ENCODE measurements at places on chromosomes 1 and 21. TPM values are rescaled to one million over a fixed set of nuclear protein-coding genes. Genes with fewer than 3 reads are reported as not detected.

The IL20 gene
- total RNA-seq = not detected

The KRTAP19-1 gene
- total RNA-seq = not detected

The PGLYRP4 gene
- total RNA-seq = not detected

The C1orf210 gene
- not detected for total RNA-seq

The AMY2A gene
- not detected for total RNA-seq

The TMPRSS15 gene
- not detected for total RNA-seq

The ZFP69 gene
- total RNA-seq = 3.7 TPM

Data from endothelial cell of coronary artery (primary cell).